Caco-2 (cell line): ENCODE measurements at places on chromosomes 16 and 17. TPM values are rescaled to one million over a fixed set of nuclear protein-coding genes. Genes with fewer than 3 reads are reported as not detected.

TMC6 gene
- total RNA-seq = 77.7 and 84.7 TPM in 2 replicates

GRCh38 chr16:17272716-17273115, 198.0 kb downstream of the XYLT1 start:
- peaks cover 36% of the 10 kb centered on the region for H3K4me1 ChIP-seq
- no peak overlapping the region for H3K4me3 ChIP-seq
- no peaks in the 10 kb centered on the region for H3K36me3 ChIP-seq
- peak overlapping the region; percentile 63 for H3K27ac ChIP-seq

- no peak overlapping the region for H3K27ac ChIP-seq
- no peaks in the 10 kb centered on the region for H3K27me3 ChIP-seq
- no peak for DNase-seq
Observed at GRCh38 chr16:80986557-80986956, 20.1 kb downstream of the CMC2 start.

DNA sequence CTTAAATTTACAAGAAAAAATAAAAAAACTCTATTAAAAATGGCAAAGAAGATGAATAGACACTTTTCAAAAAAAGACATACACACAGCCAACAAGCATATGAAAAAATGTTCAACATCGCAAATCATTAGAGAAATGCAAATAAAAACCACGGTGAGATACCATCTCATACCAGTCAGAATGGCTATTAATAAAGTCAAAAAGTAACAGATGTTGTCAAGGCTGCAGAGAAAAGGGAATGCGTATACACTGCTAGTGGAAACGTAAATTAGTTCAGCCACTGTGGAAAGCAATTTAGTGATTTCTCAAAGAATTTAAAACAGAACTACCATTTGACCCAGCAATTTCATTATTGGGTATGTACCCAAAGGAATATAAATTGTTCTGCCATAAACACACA, 31.4 kb downstream of the CAPNS2 start:
- H3K27me3 ChIP-seq = no peaks in the 10 kb centered on the region
- H3K4me3 ChIP-seq = no peak overlapping the region
- H3K36me3 ChIP-seq = no peaks in the 10 kb centered on the region
- no peak for DNase-seq
- H3K27ac ChIP-seq = no peak overlapping the region
- H3K4me1 ChIP-seq = peaks cover 4% of the 10 kb centered on the region; the same call in 1 of the 2 replicates

- no peak overlapping the region for H3K27ac ChIP-seq
- H3K4me3 ChIP-seq = no peak overlapping the region
- 0 out of 2 replicates have a peak, but pooled peaks cover 4% of the 10 kb centered on the region for H3K4me1 ChIP-seq
- no peaks in the 10 kb centered on the region for H3K36me3 ChIP-seq
- H3K27me3 ChIP-seq = no peaks in the 10 kb centered on the region
- no peak for DNase-seq
Observed at GRCh38 chr16:83212301-83212841, 585.6 kb downstream of the CDH13 start.

GRCh38 chr17:27526604-27527002, 70.4 kb downstream of the KSR1 start:
- DNase-seq = no peak
- no peaks in the 10 kb centered on the region for H3K27me3 ChIP-seq
- no peak overlapping the region for H3K4me3 ChIP-seq
- peak overlapping the region; percentile 30 for H3K27ac ChIP-seq

GRCh38 chr16:82653550-82654511, 27.1 kb downstream of the CDH13 start:
- H3K27ac ChIP-seq = peak overlapping the region; percentile 66
- no peak overlapping the region for H3K4me3 ChIP-seq
- DNase-seq = peak; percentile 69

DNA sequence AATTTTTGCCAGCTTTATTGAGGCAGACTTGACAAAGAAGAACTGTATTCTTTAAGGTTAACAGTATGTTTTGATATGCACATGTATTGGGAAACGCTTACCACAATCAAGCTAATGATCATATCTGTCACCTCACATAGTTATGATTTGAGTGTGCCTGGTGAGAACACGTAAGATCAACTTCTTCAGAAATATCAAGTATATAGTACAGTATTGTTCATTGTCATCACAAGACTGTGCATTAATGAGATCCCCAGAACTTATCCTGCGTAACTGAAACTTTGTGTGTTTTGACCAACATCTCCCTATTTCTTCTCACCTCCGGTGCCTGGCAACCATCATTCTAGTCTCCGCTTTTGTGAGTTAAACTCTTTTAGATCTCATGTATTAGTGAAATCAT, 756.4 kb upstream of the EEF2KMT start:
- H3K4me1 ChIP-seq = no peaks in the 10 kb centered on the region
- DNase-seq = no peak
- no peaks in the 10 kb centered on the region for H3K27me3 ChIP-seq
- no peak overlapping the region for H3K4me3 ChIP-seq
- H3K27ac ChIP-seq = no peak overlapping the region

DNA sequence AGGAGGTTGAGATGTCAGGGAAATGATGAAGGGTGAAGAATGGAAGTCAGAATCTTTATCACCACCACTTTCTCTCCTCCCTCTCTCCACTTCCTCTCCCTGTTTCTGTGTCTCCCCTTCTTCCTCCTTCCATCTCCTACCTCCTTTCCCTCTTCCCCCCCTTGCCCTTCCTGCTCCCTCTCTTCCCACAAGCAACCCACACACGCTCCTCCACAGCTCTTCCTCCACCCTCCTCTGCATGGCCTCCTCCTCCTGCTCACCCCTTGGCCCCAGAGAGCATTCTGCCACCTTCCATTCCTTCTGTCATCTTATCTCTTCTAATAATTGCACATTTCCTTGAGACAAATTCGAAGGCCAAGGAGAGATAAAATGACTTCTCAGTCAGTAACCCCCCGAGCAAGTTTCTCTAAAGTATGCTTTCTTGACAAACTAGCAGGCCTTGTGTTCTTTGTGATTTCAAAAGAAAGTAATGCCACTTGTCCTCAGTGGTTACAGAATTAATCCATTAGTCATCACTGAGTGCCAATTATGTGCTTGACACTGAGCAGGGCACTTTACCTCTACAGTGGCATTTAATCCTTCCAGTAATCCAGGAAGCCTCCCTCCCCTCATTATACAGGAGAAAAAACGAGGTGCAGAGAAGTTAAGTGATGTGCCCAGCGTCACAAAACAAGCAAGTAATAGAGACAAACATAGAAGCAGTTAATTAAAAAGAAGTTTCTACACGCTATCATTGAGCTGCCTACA, 72.3 kb upstream of the CCL1 start:
- no peaks in the 10 kb centered on the region; the same call in 1 of the 2 replicates for H3K27me3 ChIP-seq
- H3K27ac ChIP-seq = no peak overlapping the region
- no peak for DNase-seq
- H3K36me3 ChIP-seq = no peaks in the 10 kb centered on the region

DNA sequence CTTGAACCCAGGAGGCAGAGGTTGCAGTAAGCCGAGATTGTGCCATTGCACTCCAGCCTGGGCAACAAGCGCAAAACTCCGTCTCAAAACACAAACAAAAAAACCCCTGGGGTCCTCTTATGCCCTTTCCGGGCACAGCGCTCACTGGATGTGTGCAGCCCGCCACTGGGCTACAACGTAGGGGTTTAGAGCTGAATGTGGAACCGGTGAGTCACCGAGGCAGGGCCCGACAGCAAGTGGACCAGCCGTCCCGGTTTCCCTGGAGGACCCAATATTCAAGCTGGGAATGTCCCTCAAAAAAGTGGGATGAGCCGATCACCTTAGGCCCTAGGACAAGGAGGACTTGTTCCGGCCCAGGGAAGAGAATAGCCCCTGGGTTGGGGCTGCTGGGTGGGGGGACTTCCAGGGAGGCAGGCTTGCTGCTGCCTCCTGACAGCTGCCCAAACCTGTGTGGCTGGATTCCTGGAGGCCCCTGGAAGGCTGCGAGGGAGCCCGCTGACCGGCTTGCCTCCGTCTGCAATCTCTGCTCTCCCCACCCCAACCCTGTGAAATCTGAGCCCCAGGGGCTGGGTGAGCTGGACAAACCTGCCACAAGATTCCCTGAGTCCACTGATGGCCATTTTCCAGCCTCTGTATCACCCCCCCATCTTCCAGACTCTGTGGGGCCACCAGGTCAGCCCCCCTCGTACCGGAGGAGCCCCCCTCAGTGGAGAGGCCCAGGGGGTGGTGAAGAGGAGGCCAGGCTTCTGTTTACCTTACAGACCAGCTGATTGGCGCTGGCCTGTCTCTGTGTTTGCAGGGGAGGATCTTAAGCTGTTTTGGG, 2.9 kb upstream of the CLDN9 start:
- H3K4me3 ChIP-seq = no peak overlapping the region
- peaks cover 77% of the 10 kb centered on the region for H3K4me1 ChIP-seq
- H3K36me3 ChIP-seq = no peaks in the 10 kb centered on the region
- no peaks in the 10 kb centered on the region for H3K27me3 ChIP-seq
- DNase-seq = peak; percentile 96
- peak overlapping the region; percentile 94 for H3K27ac ChIP-seq

TMEM88 gene
- 2.5 and 3.2 TPM in 2 replicates for total RNA-seq

DNA sequence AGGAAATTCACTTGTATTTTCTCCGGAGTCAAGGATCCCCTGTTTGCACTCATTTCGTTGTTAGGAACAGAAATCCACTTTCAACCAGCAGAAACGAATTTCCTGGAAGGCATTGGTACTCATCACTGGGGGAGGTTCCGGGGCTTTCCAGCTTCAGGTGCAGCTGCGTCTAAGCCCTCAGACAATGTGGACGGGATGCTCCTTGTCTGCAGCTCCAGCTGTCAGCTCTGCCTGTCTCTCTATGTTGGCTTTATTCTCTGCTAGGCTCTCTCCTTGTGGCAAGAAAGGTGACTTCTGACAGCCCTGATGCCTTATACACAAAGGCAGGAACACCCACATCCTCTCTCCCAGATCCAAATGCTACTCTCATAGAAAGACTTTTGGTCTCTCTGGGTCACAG, 183.9 kb upstream of the HSBP1 start:
- H3K4me3 ChIP-seq = no peak overlapping the region
- no peaks in the 10 kb centered on the region for H3K36me3 ChIP-seq
- H3K27me3 ChIP-seq = no peaks in the 10 kb centered on the region
- no peaks in the 10 kb centered on the region for H3K4me1 ChIP-seq

DNA sequence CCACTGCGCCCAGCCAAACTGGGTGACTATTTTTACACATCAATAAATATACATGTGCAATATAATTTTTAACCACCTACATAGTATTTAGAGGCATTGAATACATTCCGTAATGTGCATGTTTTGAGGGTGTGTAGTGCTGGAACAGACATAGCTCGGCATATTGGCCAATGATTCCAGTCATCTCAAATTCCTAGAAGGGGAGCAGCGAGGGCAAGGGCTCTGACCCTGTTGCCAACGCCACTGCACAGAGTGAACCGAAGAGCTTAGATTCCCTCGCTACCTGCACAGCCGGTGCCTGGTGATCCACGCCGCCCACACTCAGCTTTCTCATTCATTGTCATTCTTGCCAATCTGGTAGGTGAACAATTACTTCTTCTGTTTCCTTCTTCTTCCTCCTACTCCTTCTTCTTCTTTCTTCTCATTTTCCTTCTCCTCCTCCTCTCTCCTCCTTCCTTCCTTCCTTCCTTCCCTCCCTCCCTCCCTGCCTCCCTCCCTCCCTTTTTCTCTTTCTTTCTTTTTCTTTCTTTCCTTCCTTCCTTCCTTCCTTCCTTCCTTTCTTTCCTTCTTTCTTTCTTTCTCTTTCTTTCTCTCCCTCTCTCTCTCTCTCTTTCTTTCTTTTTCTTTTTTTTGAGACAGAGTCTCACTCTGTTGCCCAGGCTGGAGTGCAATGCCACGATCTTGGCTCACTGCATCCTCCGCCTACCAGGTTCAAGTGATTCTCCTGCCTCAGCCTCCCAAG, 26.3 kb upstream of the ATP2A3 start:
- no peak overlapping the region for H3K27ac ChIP-seq
- H3K4me1 ChIP-seq = no peaks in the 10 kb centered on the region
- DNase-seq = no peak
- no peaks in the 10 kb centered on the region for H3K36me3 ChIP-seq
- H3K4me3 ChIP-seq = no peak overlapping the region

GRCh38 chr16:88761830-88762229, 23.2 kb downstream of the PIEZO1 start:
- H3K4me3 ChIP-seq = no peak overlapping the region
- H3K36me3 ChIP-seq = no peaks in the 10 kb centered on the region
- no peak overlapping the region for H3K27ac ChIP-seq
- H3K27me3 ChIP-seq = no peaks in the 10 kb centered on the region

DNA sequence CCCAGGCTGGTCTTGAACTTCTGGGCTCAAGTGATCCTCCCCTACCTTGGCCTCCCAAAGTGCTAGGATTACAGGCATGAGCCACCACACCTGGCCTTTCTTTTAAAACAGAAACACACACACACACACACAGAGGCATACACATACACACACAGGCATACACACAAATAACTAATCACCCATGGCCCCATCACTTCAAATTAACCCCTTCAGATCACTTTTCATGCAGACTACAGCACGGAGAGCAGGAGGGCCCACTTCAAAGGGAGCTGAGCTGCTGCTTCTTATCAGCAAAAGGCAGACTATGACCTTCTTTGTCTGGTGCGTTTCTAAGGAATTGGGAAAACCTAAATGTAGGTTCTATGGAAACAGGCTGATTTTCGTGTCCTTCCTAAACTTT, 1.9 kb downstream of the CLCN7 start:
- no peak for DNase-seq
- no peaks in the 10 kb centered on the region for H3K27me3 ChIP-seq
- H3K36me3 ChIP-seq = no peaks in the 10 kb centered on the region; the same call in 1 of the 2 replicates

DNA sequence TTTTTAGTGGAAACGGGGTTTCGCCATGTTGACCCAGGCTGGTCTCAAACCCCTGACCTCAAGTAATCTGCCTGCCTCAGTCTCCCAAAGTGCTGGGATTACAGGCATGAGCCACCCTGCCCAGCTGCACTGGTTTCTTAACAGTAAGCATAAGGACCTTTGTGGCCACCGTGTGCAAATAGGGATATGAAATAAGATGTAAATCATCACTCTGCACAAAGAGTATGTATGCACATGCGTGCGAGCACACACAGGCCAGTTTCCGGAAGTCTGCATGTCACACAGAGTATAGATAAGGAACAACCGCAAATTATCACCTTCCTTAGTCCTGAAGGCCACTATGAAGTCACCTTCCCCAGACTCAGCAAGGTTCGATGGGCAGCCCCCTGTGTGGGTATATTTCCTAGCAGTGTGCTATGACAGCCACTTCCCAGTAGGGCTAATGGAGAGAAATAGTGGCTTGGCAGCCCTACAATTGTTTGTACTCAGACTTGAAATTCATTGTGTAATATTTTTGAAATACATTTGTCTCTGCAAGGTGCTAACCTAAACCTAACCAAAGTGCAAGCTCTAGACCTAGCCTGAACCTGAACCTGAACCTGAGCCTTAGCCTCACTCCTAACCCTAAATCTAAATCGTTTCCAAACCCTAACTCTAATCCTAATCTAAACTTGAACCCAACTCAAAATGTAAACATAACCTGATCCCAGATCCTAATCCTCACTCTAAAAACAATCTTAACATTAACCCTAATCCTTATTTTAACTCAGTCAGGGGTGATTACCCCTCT, 48.4 kb upstream of the SKAP1 start:
- H3K27me3 ChIP-seq = no peaks in the 10 kb centered on the region
- no peak for DNase-seq
- H3K36me3 ChIP-seq = no peaks in the 10 kb centered on the region
- no peaks in the 10 kb centered on the region; the same call in 1 of the 2 replicates for H3K4me1 ChIP-seq
- H3K27ac ChIP-seq = no peak overlapping the region
